ENCODE measurements at places on chromosomes 4 and X.

GRCh38 chr4:24164054-24164693 is 274.3 kb upstream of the PPARGC1A start:
- DNase-seq = no peak

GRCh38 chrX:153474718-153475117 is 4.3 kb upstream of the HAUS7 start:
- DNase-seq = peak; percentile 10

- DNase-seq = no peak
These were observed 14.0 kb downstream of the SOD3 start for GRCh38 chr4:24809376-24809775.

- DNase-seq = no peak
These were observed 10.5 kb downstream of the SEPTIN11 start for GRCh38 chr4:76960014-76960413.

- DNase-seq = no peak
These were observed 94.8 kb downstream of the ARSJ start for GRCh38 chr4:113884655-113885054.

All from stimulated activated CD8-positive, alpha-beta memory T cell treated with anti-CD3 and anti-CD28 coated beads, Interleukin-4, amount 100 ng/mL, for 1 hour (primary cell).